ENCODE measurements at places on chromosomes 1 and 21.

- no peak for DNase-seq
These were observed 61.1 kb downstream of the FMN2 start for GRCh38 chr1:240152611-240153297.

DNA sequence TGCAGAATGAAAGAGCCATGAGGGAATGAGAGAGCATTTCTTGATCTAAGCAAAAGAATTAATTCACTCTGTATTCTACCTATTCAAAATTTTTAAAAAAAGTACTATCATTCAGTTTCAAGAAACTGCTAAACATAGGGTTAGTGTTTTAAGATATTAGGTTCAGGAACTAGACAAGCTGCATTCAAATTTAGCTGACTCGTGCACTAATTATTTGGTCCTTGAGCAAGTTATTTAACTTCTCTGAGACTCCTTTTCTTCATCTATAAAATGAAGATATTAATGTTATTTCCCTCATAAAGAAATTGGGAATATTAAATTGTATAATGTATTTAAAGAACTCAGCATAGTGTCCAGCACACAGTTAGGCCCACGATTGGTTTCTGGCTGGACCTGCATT, 75.0 kb upstream of the USH2A start:
- DNase-seq, result no peak

DNA sequence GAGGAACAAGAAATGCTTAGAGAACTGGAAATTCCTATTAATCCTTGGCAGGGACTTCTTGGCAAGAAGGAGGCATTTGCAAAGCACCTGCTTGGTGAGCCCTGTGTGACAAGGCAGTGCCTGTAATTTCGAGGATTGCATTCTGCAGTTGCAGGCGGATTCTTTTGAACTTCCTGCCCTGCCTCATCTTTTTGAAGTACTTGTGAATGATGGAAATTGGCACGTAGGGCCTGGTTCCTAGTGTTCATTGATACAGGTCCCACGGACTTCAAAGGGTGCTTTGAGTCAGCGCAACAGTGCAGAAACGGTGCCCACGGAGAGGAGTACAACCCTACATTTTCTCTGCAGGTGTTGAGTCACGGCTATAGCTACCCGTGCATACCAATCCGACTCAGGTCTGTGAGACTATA, 6.4 kb downstream of the HUNK start:
- no peak for DNase-seq

DNA sequence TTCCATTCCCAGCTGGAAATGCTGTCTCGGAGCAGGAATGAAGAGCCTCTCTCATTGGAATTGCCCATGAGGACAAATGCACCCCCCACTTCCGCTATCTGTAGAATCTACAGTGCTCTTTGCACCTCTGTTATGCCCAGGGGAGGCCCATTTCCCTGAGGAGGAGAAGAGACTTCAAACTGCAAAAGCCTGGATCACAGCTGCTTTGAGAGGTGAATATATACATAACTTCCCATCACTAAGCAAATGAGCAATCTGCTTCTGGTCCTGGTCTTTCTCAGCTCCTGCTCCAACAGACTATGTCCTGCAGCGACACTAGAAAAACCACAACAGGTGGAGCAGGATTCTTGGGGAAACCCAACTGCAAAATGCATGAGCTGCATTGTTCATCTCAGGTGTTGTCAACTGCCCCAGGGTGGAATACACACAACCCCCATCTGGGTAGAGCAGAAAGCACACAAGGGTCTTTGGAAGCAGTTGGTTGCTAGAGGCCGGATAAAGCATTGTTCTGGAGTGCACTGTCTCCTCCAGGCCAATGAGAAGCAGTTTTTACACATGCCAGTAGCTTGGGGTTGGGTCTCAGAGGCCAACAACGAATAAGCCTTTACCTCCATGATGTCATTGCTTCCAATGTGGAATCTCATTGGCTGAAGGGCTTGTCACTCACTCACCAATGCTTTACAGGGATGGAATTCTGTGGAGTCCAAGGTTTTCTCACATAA, 67.7 kb upstream of the RAB4A start:
- no peak for DNase-seq

GRCh38 chr1:54047384-54048305, 5.4 kb downstream of the TMEM59 start:
- DNase-seq, result no peak

- peak; percentile 69 for DNase-seq
These were observed 17.7 kb upstream of the PTPRC start for GRCh38 chr1:198620951-198621824.

GRCh38 chr1:206890125-206891060, 6.8 kb upstream of the IL24 start:
- peak; percentile 31 for DNase-seq

GRCh38 chr21:36841866-36842265, 124.6 kb downstream of the HLCS start:
- DNase-seq, result no peak

DNA sequence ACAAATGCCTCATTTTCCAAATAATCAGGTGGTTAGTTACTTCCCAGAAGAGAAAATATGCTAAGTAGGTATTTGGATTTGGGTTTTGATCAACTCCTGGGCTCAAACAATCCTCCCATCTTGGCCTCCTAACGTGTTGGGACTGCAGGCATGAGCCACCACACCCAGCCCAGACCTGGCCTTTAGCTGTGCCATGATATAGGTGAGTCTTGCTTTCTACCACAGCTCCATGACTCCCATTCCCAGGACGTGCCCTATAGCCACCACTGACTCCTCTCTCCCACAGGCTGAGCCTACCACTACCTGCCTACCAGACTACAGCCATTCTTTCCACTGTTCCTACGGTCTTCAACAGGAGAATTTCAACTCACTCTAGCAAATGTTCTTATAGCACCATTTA, 1.8 kb upstream of the SLC1A7 start:
- DNase-seq, result no peak

GRCh38 chr1:221740993-221741702, 741 bp downstream of the DUSP10 start:
- peak; percentile 38 for DNase-seq

DNA sequence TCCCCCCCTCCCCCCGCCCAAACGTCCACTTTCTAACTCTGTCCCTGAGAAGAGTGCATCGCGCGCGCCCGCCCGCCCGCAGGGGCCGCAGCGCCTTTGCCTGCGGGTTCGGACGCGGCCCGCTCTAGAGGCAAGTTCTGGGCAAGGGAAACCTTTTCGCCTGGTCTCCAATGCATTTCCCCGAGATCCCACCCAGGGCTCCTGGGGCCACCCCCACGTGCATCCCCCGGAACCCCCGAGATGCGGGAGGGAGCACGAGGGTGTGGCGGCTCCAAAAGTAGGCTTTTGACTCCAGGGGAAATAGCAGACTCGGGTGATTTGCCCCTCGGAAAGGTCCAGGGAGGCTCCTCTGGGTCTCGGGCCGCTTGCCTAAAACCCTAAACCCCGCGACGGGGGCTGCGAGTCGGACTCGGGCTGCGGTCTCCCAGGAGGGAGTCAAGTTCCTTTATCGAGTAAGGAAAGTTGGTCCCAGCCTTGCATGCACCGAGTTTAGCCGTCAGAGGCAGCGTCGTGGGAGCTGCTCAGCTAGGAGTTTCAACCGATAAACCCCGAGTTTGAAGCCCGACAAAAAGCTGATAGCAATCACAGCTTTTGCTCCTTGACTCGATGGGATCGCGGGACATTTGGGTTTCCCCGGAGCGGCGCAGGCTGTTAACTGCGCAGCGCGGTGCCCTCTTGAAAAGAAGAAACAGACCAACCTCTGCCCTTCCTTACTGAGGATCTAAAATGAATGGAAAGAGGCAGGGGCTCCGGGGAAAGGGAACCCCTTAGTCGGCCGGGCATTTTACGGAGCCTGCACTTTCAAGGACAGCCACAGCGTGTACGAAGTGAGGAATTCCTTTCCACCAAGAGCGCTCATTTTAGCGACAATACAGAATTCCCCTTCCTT, 158.1 kb downstream of the RUNX1 start:
- peak; percentile 15 for DNase-seq

GRCh38 chr1:175414291-175414884, 221.8 kb upstream of the KIAA0040 start:
- no peak for DNase-seq

- no peak for DNase-seq
These were observed 19.6 kb downstream of the FH start for GRCh38 chr1:241499910-241500309.

GRCh38 chr1:20711285-20712214, 6.3 kb downstream of the KIF17 start:
- no peak for DNase-seq

DNA sequence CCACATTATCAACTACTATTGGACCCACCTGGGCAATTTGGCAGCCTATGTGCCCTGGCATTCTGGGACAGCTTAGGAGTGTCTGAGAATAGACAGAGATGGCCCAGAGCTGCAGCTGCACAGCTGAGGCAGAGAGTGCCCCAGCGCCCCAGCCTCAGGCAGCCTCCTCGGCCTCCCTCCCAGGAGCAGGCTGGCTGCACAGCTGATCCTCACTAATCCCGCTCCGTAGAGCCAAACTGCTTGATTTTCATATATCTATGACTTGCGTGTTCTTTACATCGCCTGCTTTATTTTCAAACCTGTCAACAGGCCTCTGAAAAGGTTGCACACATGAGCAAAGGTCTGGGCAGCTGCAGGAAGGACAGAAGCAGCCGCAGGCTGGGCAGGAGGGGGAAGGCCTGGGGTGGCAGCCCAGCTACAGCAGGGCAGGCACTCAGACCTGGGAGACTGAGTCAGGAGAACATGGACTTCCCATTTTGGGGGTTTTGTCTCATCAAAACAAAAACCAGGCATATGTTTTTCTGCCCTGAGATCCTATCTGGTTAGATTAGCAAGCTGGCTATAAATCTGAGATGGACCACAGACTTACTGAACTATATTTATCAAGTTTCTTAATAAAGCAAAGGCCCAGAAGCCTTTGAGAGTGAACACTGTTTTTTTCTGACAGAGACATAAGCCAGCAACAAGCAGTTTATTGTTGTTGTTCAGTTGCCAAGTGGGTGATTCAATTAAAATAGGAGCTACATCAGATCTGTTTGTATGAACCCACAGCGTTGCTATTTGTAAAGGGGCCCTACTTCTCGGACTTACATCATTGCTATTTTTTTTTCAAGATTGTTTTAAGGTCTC, 301.8 kb upstream of the DUSP10 start:
- no peak for DNase-seq

DNA sequence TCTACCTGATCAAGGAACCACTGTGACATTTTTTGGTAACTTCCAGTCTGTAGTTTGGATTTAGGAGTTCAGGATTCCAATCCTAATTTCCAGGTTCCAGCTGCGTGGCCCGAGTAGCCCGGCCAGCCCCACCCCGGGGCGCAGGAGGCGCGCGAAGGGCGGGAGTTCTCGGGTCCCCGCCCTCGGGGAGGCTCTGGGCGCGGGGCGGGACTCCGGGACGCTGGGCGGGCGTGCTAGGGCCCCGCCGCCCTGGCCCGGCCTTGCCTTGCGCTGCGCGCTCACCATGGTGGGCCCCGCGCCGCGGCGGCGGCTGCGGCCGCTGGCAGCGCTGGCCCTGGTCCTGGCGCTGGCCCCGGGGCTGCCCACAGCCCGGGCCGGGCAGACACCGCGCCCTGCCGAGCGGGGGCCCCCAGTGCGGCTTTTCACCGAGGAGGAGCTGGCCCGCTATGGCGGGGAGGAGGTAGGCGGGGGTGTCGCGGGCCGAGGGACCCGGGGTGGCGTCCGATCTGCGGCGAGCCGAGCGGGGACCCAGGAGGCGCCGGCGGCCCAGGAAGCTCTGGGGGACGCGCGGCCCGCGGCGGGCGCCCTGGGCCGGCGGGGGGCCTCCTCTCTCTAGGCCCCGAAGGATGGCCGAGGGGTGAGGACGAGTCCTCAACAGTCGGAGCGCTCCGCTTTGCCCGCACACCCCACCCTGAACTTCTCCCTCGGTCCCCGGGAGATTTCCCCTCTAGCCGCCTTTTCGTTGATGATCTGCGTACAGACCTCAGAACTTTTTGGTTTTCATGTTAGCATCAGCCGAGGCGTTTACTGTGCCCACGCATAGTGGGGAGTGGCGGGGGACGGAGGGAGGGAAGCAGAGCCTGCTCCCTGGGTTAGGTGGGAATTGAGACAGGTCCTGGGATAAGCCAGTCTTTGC, at the start of gene NENF:
Gene NENF, plus strand, starts transcription at position 260 of the 916 bp plus-strand sequence. Its CDS starts 24 bp downstream, at position 284.
- peak; percentile 85 for DNase-seq

DNA sequence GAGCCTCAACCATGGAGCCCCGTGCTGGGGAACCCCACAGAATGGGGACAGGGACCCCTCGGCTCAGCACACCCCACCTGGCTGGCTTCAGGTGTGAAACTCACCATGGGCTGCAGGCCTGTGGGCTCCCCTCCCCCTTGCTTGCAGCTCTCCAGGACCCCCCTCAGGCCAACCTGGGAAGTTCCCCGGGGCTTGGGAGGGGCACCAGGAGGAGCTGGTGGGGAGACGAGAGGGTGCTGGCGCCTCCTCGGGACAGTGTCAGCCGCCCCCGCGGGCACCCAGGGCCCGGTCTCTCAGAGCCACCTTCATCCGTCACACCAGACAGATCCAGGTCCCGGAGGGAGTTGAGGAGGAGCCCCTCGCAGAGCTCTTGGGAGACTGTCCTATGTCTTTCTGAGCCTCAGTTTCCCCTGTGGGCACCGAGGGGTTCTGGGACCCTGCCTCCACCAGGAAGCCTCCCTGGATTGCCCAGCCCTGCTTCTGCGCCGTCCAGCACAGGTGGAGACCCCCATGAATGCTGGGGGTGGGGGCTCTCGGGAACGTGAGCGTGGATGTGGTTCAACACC, 657 bp upstream of the TNFRSF18 start:
- no peak for DNase-seq

GRCh38 chr1:31712068-31712467, 8.3 kb upstream of the COL16A1 start:
- no peak for DNase-seq

- DNase-seq, result no peak
These were observed 1265.1 kb downstream of the BRINP3 start for GRCh38 chr1:189212606-189213005.

DNA sequence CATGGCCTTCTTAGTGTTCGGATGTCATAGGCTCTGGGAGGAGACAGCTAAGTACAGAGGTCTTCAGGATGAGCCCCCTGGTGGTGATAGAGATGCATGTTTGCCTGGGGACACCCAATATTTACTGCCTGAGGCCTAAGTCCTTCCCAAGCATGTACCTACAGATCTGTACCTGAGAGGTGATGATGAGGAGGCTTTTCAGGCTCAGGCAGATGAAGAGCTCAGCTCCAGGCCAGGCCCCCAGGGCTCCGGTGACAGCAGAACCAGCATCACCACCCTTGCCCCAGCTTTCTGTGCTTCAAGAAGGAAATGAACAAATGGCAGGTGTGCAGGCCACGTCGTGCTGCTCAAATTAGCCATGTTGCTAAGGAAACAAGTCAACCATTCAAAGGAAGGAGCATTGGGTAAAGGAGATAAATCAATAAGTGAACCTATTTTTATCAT, 21.1 kb downstream of the CACNA1E start:
- peak; percentile 16 for DNase-seq

DNA sequence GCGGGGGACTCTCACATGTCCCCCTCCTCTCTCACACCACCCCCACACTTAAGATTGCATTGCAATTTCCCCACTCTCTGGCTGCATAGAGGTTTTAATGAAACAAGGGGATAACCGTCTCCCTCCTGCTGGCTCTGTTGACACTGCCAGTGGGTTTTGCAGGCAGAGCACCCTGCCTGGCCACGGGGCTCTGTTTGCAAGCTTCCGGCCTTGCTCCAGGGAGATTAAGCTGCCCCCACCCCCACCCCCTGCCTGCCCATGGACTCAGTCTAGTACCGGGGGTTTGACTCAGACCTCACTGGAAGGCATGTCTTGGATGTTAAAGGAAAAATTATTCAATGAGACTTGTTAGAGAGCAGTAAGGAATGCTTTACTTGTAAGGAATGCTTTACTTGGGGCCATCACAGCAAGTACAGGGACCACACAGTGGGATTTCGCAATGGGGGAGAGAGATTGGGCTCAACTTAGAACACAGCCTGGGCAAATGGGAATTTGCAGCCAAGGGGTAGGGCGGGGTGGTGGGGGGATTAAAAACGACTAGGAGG, 101.0 kb downstream of the AJAP1 start:
- DNase-seq, result no peak

GRCh38 chr21:42988236-42988965, 14.0 kb downstream of the PKNOX1 start:
- no peak for DNase-seq

Measured in stimulated activated CD4-positive, alpha-beta T cell treated with anti-CD3 and anti-CD28 coated beads, Interleukin-2, amount 100 ng/mL, for 24 hours (primary cell).